ENCODE measurements at places on chromosomes 11 and 22. TPM values are rescaled to one million over a fixed set of nuclear protein-coding genes. Genes with fewer than 3 reads are reported as not detected.

PLEKHB1 gene
- total RNA-seq, result 3.2 TPM

KRTAP5-11 gene
- not detected for total RNA-seq

KRTAP5-7 gene
- total RNA-seq, result not detected

MS4A7 gene
- total RNA-seq, result not detected

TMPRSS6 gene
- 1.3 TPM for total RNA-seq

ISX gene
- total RNA-seq, result not detected
